ENCODE measurements at places on chromosomes 7 and 10.

DNA sequence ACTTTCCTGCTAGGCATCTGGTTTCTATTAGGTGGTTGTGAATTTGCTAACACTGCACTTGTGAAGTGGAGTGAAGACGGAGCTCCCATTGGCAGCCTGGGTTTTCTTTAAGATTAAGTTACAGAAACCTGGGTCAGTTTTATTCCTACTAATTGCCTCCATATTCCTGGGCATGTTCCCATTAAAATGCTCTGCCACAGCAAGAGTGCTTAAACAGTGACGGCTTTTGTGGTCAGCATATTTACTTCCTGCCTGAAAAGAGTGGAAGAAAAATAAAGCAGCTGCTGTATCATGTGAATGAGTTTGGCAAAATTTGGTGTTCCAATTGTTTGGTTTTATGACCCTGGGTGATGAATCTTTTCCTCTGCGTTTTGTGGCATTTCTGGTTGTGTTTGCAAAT lies 96.9 kb upstream of the PLXDC2 start:
- DNase-seq, result no peak

DNA sequence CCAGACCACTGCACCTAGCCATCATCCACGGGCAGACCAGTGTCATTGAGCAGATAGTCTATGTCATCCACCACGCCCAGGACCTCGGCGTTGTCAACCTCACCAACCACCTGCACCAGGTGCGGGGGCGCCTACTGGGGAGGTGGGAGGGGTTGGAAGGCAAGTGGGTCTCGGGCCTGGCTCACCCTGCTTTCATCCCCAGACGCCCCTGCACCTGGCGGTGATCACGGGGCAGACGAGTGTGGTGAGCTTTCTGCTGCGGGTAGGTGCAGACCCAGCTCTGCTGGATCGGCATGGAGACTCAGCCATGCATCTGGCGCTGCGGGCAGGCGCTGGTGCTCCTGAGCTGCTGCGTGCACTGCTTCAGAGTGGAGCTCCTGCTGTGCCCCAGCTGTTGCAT lies 4.6 kb downstream of the NFKB2 start:
- no peak for DNase-seq

DNA sequence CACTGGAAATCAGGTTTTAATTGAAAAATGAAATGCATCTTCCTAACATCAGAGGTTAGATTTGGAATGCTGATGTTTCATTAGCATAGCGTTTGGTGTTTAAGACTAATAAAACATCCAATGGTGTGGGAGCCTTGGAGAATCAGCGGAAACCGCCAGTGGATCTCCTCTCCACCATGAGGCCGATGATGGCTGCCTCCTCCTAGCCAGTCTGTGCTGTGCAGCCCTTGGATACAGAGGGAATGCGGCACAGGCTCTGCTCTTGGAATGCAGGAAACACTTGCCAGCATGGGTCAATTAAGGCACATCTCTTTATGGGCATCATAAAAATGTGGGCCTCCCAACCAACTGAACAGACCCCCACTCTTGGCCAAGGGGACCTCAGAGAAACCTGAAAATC lies 259.9 kb downstream of the GLRX3 start:
- DNase-seq, result no peak

- DNase-seq, result no peak
Measured at GRCh38 chr7:1883031-1883761, 213.1 kb downstream of the ELFN1 start.

- DNase-seq, result no peak
Measured at GRCh38 chr10:11009471-11010308, 8.0 kb upstream of the CELF2 start.

DNA sequence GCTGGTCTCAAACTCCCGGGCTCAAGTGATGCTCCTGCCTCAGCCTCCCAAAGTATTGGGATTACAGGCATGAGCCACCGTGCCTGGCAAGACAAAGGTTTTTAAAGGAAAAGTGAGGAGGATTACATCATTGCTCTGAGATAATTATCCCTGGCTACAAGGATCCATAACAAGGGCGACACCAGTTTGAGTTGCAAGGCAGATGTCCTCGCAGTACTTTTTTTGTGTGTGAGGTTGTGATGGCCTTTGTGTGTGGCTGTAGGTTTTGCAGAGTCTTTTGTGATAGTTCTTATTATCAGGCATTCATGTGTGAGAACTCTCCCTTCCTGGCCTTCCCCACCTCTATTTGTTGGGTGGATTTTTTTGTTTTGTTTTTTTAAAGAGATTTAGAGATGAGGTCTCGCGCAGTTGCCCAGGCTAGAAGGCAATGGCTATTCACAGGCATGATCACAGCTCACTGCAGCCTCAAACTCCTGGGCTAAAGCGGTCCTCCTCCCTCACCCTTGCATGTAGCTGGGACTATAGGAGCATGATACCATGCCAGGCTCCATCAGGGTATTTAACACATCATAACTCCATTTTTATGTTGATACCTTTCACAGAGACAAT lies 10.0 kb downstream of the BTBD16 start:
- no peak for DNase-seq

- DNase-seq, result no peak
Measured at GRCh38 chr7:45367026-45367425, 207.1 kb upstream of the ADCY1 start.
